ENCODE measurements at places on chromosomes 7 and 10. TPM values are rescaled to one million over a fixed set of nuclear protein-coding genes. Genes with fewer than 3 reads are reported as not detected.

- DNase-seq = no peak
Measured at GRCh38 chr7:151013356-151013732, 10.9 kb downstream of the ATG9B start.

DNA sequence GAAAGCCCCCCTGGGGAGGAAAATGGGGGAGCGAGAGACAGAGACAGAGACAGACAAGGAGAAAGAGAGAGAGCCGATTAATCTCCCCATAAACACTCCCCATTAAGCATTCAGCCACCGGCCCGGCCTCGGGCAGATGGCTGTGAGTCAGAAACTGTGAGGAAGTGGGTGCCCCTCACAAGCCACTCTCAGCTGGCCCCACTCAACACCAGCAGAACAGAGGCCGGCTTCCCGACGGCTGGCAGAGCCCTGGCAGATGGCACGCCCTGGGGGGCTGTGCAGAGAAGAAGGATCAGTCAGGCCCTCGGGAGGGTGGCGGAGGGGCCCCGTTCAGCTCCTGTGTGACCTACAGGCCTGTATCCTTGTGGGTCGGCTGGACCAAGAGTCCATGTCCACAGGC lies 41.2 kb downstream of the CAMK2B start:
- DNase-seq = no peak

The CLCN1 gene
- not detected for total RNA-seq

DNA sequence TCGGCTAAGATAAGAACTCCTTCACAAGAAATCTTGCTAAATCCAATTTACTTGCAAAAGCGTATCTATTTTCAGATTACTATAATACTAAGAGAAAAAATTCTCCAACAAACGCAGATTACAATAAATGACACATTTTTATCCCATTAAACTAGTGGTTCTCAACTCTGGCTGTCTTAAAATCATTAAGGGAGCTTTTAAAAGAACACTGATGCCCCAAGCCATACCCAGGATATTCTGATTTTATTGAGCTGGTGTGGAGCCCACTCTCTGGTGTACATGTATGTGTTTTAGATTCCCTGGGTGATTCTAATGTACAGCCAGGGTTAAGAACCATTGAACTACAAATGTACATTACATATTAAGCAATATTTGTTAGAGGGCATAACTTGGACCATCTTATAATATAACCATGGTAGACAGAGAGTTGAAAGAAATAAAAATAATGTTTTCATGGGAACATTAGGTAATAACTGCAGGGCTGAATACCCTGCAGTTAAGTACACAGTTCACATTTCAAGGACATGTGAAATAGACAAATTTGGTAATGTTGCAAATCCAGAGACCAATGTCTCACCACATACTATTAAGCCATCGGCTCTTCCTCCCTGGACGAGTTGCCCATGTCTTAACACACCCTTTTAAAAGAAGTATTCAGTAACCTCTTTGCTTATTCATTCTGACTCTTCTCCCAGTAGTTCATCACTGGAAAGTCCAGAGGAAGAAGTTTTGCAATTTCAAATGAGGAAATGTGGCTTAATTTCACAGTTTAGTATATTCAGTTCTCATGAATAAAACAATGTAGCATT lies 6.2 kb downstream of the GSAP start:
- no peak for DNase-seq

The OPN4 gene
- total RNA-seq = not detected

- DNase-seq = no peak
Measured at GRCh38 chr7:3367261-3367660, 66.2 kb downstream of the SDK1 start.

Measured in OCI-LY7 (cell line).